ENCODE measurements at places on chromosomes 2 and 18. TPM values are rescaled to one million over a fixed set of nuclear protein-coding genes. Genes with fewer than 3 reads are reported as not detected.
A peak's percentile ranks its signal among the peaks of the same experiment; 100 is the strongest.

Gene CNRIP1
- 7.6 TPM for total RNA-seq

Gene SLC35F6
- total RNA-seq = 31.3 TPM

Gene CFC1
- not detected for total RNA-seq

Gene NT5C1B
- total RNA-seq = not detected

Gene PRKAG3
- total RNA-seq = 49.9 TPM

- peak; percentile 19 for DNase-seq
Observed at GRCh38 chr18:30361864-30362540, 680.5 kb downstream of the DSC3 start.

- DNase-seq = no peak
Observed at GRCh38 chr2:10956006-10956790, 44.5 kb downstream of the KCNF1 start.

DNA sequence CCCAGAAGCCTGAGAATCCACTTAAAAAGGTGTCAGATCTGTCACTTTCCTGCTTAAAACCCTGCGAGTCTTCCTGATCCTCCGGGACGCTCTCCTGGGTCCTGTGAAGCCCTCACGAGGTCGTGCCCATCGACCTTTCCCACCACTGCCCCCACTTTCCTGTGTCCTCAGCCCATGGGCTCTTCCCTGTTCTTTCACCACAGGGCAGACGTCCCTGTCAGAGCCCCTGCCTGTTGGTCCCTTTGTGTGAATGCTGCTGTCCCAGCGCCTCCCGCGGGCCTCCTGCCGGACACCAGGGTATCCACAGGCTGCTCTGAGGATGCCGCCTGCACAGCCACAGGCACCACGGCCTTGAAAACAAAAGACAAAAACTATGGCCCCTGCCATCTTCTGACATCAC is 125.6 kb downstream of the TMEM18 start:
- DNase-seq = no peak

DNA sequence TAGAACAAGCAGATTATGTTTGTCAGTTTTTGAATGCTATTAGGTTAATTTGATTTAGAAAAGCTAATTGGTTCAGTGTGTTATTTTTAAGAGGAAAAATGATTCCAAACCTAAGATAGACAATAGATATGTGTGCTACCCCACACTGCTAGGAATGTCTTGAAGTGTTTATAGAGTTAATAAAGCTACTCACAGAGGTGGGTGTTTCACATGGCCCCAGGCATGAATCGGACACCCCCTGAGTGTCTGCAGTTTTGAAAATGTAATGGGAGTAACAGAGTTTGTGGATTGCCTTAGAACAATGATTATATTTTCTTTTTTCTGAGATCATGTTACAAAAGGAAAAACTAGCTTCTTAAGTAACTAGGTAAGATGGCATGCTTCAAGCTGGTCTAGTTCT is 348.3 kb downstream of the ADCYAP1 start:
- DNase-seq = no peak

DNA sequence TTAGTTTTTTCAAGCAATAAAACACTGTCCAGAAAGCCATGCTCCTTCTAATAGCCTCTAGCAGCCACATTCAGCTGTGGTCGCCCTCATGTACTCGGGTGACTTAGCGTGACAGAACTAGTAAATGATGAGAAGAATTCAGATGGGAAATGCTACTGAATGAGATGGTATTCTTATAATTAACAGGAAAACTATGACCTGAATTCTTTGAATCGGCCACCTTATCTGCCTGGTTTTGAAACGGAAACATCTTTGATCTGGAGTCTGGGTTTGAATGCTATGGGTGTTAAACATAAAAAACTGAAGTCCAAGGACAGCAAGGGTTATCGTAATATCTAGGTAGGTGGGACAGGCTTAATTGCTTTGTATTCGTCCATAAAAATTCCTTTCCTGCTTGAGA is 138.8 kb upstream of the DNMT3A start:
- no peak for DNase-seq

- no peak for DNase-seq
Observed at GRCh38 chr2:174076040-174076439, 110.9 kb upstream of the SP3 start.

- no peak for DNase-seq
Observed at GRCh38 chr2:228545748-228546145, 364.3 kb upstream of the SPHKAP start.
